ENCODE measurements at places on chromosomes 16 and 17.

GRCh38 chr17:43583332-43583731, 37.2 kb upstream of the ETV4 start:
- DNase-seq, result no peak

- DNase-seq, result no peak
These were observed 860 bp upstream of the PLCG2 start for GRCh38 chr16:81778231-81778630.

- DNase-seq, result no peak
These were observed 1.3 kb downstream of the GSPT1 start for GRCh38 chr16:11914210-11915113.

DNA sequence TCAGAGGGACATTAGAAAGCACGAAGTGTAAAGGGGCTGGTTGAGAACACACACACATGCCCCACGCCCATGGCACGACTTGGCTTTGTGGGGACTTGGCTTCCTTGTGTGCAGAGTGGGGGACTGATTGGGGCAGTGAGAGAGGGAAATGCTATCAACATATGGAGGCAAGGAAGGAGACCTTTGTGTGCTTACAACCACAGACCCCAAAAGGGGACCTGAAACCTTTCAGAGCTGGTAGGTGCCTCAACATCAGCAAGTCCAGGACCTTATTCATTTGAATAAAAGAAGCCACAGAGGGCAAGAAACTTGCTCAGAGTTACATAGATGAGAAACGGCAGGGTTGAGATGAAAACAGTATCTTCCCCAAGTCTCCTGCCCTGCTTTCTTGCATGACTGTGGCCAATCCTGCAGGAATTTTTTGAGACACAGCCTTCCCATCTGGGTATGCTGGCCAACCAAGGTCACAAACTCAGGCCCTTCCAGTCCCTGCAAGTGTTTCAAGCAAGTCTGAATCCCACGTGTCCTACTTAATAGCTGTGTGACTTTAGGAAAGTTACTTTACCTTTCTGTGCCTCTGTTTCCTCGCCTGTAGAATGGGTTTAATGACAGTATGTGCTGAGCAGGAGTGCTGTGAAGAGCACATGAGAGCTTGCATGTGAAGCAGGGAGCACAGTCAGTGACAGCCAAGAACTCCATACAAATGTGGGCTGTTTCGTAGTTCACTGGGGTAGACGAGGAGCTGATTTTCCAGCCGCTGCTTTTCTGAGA, 26.2 kb downstream of the C16orf78 start:
- DNase-seq, result no peak

DNA sequence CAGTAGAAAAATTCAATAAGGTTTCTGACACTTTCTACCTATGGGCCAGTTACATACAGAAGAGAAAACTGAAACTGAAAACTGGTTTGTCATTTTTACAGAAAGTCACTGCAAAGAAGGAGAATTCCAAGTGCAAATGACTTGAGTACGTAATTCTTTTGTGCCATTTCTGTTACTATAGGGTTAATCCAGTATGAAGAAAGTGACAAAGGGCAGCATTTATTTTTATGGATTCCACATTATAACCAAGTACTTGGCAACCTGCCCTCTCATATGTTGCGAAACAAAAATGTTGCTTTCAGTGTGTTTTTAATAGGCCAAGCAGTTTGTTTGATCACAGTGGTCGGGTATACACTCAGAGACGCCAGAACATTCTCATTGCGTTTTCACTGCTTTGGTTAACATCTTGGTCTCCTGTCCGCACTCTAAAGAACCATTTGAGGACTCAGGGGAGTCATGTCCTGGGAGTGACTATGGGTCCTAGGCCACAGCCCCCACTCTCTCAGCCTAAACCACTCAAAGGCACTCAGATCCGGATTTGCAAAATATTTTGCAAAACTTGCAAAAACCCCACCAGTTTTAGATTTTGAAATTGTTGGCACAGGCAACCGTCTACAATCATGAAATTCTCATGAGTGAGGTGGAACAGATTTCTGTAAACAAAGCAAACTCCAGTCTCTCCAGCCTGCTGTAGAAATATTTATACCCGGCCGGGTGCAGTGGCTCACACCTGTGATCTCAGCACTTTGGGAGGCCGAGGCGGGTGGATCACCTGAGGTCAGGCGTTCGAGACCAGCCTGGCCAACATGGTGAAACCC, 15.4 kb upstream of the HELZ start:
- no peak for DNase-seq

GRCh38 chr16:27727941-27728340, 178.0 kb downstream of the KATNIP start:
- DNase-seq, result no peak

DNA sequence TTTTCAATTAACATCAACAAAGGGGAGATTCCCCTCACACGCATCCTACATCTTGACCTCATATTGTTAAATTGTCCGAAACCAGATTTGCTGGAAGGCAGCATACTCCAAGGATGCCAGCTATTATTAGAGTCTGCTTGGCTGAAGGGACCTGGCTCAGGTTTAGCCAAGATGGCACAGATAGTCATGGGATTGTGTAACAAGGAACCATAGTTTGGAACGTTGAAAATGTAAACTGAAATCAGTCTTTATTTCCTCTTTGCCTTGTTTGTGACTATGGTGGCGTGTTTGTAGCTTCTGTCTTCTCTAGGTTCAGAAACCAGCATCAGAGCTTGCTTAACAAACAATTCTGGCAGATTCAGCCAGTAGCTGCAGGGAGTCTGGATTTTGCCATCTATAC, 5.9 kb downstream of the ARSG start:
- no peak for DNase-seq

DNA sequence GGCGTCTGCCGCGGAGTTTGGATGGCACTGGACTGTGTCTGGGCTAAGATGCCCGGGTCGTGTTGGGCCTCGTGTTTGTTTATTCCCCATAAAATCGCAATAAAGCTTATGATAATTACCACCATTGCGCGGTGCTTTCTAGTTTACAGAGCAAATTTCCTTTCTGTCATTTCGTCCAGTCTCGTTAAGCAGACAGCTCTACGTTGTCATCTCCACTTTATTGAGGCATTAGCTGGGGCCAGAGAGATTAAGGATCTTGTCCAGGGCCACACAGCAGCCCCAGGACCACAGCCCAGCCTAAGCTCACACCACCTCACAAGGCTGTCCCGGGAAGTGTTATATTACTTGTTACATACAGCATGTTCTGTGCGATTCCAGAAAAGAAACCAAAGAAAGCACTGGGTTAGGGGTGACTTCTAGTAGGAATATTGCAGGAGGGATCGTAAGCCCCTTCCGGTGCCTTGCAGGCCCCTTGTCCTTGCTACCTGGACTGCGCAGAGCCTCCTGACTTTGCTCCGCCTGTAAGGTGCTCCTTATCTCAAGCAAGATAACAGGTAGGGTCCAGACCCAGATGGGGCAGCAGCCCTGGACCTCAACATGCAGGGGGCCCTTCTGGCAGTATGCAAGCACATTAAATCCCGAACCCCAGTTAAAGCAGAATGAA, 6.3 kb downstream of the NOS2 start:
- no peak for DNase-seq

DNA sequence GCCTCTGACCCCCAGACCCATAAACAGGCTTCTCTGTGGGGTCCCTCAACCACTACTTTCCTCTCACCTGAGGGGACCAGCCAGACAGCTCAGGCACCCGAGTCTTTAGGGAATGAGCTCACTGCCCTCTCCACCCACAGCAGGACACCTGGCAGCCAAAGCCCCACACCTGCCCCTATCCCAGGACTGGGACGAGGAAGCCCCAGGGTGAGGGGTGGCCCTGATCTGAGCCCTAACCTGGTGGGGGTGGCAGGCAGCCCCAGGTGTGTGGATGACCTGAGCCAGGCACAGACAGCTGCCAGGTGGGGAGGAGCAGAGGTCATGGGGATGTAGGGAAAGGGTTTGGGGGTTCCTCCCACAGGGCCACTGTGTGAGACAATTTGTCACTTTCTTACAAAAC, 1.7 kb upstream of the TEX19 start:
- DNase-seq, result no peak

- DNase-seq, result no peak
These were observed 186.3 kb upstream of the NLRP1 start for GRCh38 chr17:5770441-5771270.

DNA sequence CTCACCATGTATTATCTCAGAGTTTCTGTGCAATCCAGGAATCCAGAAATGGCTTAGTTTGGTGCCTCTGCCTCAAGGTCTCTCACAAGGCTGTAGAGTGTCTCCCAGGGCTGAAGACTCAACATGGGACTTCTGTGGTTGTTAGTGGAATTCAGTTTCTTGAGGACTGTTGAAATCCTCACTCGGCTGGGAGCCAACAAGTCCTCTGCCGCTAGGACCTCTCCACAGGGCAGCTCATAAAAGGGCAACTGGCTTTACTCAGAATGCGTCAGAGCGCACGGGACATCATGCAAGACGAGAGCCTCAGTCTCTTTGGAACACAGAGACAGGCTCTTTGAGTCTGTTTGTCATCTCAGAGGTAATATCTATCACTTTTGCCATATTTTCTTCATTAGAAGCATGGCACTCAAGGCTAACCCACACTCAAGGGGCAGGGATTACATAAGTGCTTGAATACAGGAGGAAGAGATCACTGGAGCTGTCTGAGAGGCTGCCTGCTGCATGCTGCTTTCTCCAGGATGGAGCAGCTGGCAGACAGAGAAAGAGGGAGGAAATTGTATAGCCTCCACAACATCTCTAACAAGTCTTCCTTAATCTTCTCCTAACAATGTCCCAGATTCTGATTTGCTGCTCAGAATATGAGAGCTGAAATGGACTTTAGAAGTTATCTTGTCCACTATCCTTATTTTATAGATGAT, 97.5 kb upstream of the ASIC2 start:
- no peak for DNase-seq

DNA sequence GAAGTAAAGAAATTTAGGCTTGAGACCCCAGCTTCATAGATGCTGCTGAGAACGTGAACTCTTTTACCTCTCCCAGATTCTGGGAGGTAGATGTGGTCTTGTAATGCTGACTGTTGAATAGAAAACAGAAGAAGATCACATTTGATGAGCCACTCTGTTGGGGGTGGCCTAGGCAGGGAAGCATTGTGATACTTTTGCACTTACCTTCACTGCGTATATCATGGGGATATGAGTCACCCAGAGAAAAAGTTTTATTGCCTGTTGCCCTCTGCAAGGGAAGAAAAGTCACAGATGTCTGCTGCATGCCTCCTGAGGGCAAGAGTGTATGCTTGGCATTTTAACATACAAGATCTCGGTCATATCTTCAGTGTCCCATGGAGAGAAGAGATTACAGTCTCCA, 365.4 kb downstream of the SNX29 start:
- no peak for DNase-seq

- DNase-seq, result no peak
These were observed 4.9 kb downstream of the PER1 start for GRCh38 chr17:8147141-8147804.

- DNase-seq, result no peak
These were observed 434.0 kb upstream of the MON1B start for GRCh38 chr16:76756951-76757350.
